ENCODE measurements at places on chromosomes 1 and 21. TPM values are rescaled to one million over a fixed set of nuclear protein-coding genes. Genes with fewer than 3 reads are reported as not detected.

The LRRC38 gene
- 0.15 TPM for polyA plus RNA-seq

The ACTL8 gene
- polyA plus RNA-seq = not detected

The PLPPR4 gene
- 0.15 TPM for polyA plus RNA-seq

The SEC16B gene
- polyA plus RNA-seq = 19.0 TPM

The RPE65 gene
- polyA plus RNA-seq = 0.01 TPM

The VCAM1 gene
- polyA plus RNA-seq = 11.7 TPM

The OVAAL gene
- polyA plus RNA-seq = 2.3 TPM

The ETV3L gene
- polyA plus RNA-seq = not detected

The IFI6 gene
- polyA plus RNA-seq = 97.2 TPM

The MYOM3 gene
- polyA plus RNA-seq = 85.3 TPM

The PPIAL4G gene
- not detected for polyA plus RNA-seq

The FCAMR gene
- not detected for polyA plus RNA-seq

Measured in heart right ventricle (tissue), 16 donors.